Heart right ventricle (tissue), 16 donors: ENCODE measurements at places on chromosomes 6 and 20. TPM values are rescaled to one million over a fixed set of nuclear protein-coding genes. Genes with fewer than 3 reads are reported as not detected.

DNA sequence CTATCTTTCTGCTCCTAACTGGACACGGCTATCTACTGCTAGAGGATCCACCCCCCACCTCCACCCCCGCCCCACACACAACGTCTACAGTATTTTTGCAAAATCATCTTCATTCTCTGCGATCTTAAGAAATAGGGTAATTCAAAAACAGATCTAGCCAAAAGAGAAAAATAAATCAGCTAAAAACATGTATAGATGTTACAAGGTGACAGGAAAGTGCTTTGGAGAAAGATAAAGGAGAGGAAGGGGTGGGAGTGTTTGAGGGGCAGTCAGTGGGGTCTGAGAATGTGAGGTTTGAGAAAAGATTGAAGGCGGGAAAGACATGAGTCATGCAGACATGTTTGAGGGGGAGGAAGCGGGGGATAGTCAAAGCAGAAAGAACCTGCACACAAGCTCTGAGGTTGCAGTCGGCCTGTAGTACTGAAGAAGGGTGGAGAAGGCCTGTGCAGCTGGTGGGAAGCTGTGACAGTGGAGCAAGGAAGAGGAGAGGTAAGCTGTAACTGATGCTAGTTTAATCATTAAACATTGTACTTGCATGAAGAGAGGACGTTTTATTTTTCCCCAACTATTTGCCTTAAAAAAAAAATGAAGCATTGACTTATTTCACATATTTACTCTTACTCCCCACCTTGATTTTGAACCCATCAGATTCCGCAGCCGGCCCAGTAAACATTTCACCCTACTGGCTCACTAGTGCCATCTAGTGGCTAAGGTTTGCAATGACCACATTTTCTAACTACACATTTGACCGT lies 332.6 kb downstream of the ADGRB3 start:
- H3K27ac ChIP-seq, result no peak overlapping the region
- peak; percentile 59 for DNase-seq
- H3K4me1 ChIP-seq, result no peaks in the 10 kb centered on the region

DNA sequence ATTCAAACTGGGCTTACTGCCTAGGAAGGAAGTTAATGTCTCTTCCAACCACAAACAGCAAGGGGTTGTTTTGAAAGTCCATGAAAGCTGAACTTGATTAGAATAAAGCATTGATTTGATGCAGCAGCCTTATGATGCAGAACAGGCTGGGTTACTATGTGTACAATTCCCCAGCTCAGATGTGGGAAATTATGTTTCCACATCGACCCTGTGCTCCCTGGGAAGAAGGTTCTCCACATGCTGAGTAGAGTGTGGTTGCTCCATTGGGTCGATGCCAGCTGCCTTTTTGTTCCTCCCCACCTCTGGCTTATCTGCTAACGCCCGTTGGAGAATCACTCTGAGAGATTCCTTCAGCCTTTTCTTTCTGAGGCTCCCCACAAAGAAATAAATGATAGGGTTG lies 1.2 kb downstream of the MAS1L start:
- H3K27ac ChIP-seq, result no peak overlapping the region
- peaks cover 4% of the 10 kb centered on the region for H3K27me3 ChIP-seq
- no peak overlapping the region for H3K4me3 ChIP-seq

Gene RAET1G
- total RNA-seq, result 0.37 TPM

DNA sequence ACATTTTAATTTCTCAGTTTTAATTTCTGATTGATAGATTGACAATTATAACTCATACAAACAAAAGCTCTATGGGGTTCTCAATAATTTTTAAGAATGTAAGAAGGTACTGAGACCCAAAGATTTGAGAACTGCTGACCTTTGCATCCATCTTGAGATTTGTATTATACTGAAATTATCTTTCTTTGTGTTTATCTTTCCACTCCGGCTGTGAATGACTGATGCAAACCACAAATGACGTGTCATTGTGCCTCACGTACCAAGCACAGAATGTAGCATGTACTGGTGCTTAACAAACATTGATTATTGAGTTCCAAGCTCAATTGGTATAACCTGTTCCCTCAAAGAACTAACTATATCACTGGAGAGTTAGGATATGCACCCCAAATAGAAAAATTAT lies 152.1 kb upstream of the SMLR1 start:
- H3K27me3 ChIP-seq, result no peaks in the 10 kb centered on the region
- H3K4me1 ChIP-seq, result no peaks in the 10 kb centered on the region
- DNase-seq, result no peak
- no peaks in the 10 kb centered on the region for H3K36me3 ChIP-seq
